ENCODE measurements at places on chromosomes 2 and 18.

DNA sequence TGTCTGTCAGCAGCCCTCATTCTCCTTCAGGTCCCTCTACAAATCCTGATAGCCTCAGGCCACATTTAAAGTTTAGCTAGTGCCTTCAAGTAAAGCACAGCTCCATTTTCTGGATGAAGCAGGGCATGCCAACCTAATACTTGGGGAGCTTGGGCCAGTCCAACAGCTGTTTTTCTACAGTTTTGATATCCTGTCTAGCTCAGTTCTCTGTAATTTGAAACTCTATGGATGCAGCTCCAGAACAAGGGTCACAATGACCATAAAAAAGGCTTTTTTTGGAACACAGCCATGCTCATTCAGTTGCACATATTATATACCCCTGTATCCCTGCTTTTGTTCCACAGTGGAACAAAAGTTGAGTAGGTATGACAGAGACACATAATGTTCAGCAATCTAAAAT lies 373.5 kb downstream of the SUCLG1 start:
- no peak for DNase-seq

- no peak for DNase-seq
Measured at GRCh38 chr2:105812180-105813044, 67.7 kb downstream of the NCK2 start.

DNA sequence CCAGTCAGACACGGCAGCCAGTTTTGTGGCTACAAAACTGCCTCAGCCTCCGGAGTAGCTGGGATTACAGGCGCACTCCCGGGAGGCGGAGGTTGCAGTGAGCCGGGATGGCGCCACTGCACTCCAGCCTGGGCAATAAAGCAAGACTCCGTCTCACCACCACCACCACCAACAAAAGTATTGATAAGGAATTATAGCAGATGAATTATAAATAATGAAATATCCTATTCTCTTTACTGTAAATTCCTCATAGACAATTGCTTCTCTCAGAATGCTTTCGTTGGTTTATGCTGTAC lies 1.4 kb upstream of the FAM161A start:
- no peak for DNase-seq

- DNase-seq, result no peak
Measured at GRCh38 chr18:48442761-48443160, 33.6 kb upstream of the ZBTB7C start.

DNA sequence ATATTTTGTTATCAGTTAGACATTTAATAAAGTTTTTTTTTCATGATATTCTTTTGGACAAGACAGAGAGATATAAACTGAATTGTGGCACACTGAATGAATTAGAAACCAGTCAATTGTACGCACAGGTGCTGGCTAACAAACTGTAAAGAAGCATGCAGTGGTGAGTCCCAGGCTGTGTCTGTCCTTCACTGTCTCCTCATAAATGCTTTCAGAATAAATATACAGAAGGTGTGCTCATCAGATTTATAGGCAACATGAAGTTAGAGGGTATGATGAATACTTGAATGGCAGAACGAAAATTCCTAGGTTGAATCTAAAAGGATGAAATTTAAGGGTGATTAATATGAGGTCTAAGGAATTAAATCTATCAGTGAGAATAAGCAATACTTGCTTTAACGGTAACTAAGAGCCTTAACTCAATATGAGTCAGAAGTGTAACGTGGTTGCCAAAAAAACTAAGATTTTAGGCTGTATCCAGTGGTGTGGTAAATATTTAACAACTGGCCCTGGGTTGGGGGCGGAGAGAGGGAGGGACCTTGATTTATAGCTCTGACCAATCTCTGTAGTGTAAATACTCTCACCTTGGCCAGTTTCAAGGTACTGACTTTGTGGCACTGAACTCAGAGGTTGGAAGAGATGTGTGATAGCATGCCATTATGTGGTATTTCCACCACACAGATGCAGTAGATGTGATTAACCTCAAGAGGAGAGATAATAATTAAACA lies 41.9 kb upstream of the AAK1 start:
- DNase-seq, result no peak

DNA sequence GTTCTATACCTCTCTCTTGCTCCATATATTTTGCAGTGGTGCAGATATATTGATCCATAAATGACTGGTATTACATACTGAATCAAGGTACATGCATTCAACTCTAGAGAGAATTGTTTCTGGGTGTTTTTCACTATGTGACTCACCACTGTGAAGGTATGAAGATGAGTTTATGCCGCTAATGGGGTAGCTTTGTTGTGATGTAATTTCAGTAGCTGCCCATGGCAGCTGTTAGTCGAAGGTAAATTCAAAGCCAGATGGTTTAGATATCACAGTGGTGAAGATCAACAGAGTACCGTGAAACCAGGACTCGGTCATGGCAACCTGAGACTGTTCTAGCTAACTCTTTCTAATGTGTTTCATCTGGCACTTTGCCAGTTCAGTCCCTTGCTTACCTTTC lies 50.4 kb downstream of the PKP4 start:
- no peak for DNase-seq

GRCh38 chr2:205387350-205388055 lies 294.8 kb upstream of the NRP2 start:
- no peak for DNase-seq

GRCh38 chr18:69674966-69675365 lies 272.7 kb downstream of the CD226 start:
- no peak for DNase-seq

DNA sequence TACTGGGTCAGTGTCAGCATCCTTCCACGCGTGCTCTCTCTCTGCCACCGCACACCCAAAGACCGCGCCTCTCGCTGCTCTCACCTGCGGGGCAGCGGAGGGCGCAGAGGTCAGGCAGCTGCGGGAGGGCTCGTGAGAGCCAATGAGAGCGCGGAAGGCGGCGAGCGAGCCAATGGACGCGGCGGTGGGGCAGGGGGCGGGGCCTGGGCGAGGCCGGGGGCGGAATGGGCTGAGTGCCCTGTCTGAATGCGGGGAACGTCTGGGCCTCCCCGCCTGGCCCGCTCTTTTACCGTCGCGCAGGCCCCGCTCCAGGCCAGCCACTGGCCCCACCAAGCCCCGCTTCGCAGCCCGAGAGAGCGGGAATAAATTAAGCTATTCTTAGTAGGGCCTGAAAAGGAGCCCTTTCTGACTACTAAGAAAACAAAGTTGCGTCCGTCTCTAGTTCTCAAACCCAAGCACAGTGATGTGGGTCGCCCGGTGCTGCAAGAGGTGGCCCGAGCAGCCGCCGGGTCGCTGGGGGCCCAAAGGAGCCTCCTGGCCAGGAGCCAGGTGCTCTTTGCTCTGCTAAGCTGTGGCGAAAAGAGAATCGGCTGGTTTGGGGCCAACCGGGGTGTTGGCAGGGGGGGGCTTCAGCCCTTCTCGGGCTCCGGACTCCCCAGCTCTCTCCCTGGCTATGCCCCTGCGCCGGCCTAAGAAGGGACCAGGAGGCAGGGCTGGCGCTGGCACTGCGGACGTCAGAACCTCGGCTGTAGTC lies 81.1 kb upstream of the GLI2 start:
- no peak for DNase-seq

DNA sequence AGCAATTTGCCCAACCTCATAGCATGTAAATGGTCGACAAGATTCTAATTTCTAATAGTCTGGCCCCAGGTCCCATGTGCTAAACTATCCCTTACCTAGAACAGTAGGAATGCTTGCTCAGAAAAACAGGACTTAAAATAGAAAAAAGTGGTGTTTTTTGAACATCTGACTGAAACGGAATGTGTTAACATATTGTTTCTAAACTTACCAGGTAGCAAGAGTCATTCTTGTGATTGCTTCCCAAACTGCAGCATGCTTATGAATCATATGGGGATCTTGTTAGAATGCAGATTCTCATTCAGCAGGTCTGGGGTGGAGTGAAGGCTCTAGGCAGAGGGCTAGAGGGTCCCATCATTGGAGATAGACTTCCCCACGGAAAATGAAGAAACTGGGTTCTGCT lies 5.8 kb upstream of the SLC20A1 start:
- no peak for DNase-seq

GRCh38 chr2:73173781-73174180 lies 28.6 kb upstream of the NOTO start:
- DNase-seq, result no peak

DNA sequence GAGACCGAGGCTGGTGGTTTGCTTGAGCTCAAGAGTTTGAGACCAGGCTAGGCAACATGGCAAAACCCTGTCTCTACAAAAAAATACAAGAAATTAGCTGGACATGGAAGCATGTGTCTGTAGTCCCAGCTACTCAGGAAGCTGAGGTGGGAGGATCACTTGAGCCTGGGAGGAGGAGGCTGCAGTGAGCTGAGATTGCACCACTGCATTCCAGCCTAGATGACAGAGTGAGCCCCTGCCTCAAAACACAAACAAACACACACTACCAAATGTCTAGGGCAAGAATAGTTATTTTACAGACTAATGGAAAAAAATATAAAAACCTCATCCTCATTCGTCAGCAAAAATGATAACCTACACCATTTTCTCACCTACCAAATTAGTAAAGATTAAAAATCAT lies 15.3 kb downstream of the BUB1 start:
- DNase-seq, result no peak

DNA sequence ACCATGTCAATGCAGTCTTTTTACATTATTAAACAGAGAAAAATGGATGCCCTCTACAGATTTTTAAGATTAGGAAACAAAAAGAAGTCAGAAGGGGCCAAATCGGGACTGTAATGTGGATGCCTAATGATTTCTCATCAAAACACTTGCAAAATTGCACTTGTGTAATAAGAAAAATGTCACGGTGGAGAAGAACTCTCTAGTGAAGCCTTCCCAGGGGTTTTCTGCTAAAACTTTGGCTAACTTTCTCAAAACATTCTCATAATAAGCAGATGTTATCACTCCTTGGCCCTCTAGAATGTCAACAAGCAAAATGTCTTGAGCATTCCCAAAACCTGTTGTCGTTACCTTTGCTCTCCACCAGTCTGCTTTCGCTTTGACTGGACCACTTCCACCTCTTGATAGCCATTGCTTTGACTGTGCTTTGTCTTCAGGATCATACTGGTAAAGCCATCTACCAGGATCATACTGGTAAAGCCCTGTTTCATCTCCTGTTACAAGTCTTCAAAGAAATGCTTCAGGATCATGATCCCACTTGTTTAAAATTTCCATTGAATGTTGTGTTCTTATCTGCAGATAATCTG lies 226.8 kb downstream of the TNS1 start:
- DNase-seq, result no peak

GRCh38 chr2:231515603-231516002 lies 14.6 kb downstream of the NMUR1 start:
- no peak for DNase-seq

- DNase-seq, result no peak
Measured at GRCh38 chr2:239726631-239727181, 298.4 kb downstream of the NDUFA10 start.

GRCh38 chr2:52390651-52391050 lies 1358.7 kb upstream of the NRXN1 start:
- DNase-seq, result no peak

- DNase-seq, result no peak
Measured at GRCh38 chr18:12011957-12012549, 30.7 kb downstream of the IMPA2 start.

DNA sequence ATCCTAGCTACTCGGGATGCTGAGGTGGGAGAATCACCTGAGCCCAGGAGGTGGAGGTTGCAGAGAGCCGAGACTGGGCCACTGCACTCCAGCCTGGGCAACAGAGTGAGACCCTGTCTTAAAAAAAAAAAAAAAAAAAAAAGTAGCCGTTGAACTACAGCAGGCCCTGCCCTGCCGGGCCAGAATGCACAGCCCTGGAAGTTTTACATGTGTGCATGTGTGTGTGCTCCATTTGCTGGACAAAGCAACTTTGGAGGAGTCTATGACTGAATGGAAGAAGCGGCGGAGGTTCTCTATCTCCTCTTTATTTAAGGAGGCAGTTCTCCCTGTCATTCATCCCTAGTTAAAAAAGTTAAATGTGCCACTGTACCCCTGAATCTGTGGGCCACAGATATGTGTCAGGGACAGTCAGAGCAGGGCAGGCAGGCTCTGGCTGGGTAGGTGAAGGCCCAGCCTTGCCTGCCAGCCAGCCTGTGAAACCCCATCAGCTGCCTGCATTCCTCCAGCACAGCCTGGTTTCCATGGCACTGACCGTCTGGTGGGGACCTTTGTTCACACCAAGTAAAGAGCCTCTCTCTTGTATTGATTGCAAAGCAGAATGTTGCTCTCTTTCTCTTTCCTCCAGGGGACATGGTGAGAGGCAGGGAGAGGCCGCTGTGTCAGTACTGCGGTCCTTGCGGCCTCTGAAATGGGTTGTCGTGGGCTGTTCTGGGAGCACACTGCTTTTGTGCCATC lies 10.9 kb downstream of the LIPG start:
- DNase-seq, result no peak

- DNase-seq, result no peak
Measured at GRCh38 chr18:48913201-48913600, 37.6 kb downstream of the SMAD7 start.

GRCh38 chr2:145744541-145745386 lies 1224.8 kb upstream of the ZEB2 start:
- DNase-seq, result no peak

- DNase-seq, result no peak
Measured at GRCh38 chr2:23801396-23801795, 125.5 kb downstream of the ATAD2B start.

- no peak for DNase-seq
Measured at GRCh38 chr2:50546790-50547189, 485.1 kb downstream of the NRXN1 start.

DNA sequence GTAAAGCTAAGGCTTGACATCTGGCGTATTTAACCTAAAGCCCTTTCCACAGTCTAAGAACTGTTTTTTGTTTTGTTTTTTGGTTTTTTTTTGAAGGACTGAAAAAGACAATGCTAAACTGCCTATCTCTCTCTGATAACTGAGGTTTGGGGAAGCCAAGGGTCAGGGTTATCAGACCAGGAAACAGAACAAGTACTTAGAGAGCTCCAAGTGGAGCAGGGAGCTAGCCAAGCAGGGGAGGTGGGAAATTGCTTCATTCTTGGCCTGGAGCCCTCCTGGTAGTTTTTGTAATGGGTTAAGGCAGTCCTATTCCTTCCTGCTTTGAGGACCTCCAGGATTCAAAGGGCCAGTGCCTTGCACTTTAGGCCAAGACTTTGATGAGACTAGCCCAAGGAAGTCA lies 154.3 kb upstream of the LTBP1 start:
- no peak for DNase-seq

DNA sequence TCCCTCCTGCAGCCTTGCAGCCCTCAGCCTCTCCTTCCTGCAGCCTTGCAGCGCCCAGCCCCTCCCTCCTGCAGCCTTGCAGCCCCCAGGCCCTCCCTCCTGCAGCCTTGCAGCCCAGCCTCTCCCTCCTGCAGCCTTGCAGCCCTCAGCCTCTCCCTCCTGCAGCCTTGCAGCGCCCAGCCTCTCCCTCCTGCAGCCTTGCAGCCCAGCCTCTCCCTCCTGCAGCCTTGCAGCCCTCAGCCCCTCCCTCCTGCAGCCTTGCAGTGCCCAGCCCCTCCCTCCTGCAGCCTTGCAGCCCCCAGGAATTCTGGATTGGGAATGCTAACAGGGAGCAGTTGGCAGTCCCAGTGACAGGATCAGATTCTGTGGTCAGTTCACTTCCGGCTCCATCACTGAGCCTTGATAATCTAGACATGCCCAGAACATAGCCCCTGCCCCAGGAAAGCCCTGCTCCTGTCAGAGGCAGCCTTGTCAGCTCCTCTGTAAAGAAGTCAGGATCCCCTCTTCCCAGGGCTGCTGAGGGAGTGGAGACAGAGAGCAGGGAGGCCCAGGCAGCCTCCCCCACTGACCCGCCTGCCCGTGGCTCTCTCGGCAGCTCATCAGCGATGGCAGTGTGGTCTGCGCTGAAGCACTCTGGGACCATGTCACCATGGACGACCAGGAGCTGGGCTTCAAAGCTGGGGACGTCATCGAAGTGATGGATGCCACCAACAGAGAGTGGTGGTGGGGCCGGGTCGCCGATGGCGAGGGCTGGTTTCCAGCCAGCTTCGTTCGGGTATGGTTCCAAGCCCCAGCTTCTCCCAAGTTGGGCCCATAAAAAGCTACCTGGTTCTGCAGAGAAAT lies 54.8 kb downstream of the FAM168B start:
- DNase-seq, result no peak
